ENCODE measurements at places on chromosomes 4 and X. TPM values are rescaled to one million over a fixed set of nuclear protein-coding genes. Genes with fewer than 3 reads are reported as not detected.

- H3K4me3 ChIP-seq = no peak overlapping the region
- no peak overlapping the region for H3K27ac ChIP-seq
- no peaks in the 10 kb centered on the region for H3K27me3 ChIP-seq
- no peaks in the 10 kb centered on the region for H3K4me1 ChIP-seq
Observed at GRCh38 chrX:128714425-128714824, 662.2 kb upstream of the ACTRT1 start.

DNA sequence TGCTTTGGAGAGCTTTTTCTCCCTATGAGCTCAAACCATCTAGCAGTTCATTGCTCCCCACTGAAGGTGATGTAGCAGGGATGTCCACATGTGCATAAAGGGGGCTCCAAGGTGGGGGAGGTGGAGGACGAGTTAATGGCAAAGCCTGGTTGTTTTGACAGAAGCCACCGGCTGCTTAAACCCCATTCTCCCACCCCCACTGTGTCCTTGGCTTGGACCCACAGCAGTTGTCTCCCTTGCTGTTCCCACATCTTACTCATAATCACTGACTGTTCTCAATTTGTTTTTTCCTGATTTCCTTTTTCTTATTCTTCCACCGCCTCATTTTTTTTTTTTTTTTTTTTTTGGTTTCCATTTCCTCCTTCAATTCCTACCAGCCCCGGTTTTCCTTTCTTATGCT, 72.7 kb downstream of the GEMIN8 start:
- DNase-seq = no peak
- H3K4me3 ChIP-seq = no peak overlapping the region
- H3K27me3 ChIP-seq = no peaks in the 10 kb centered on the region
- H3K36me3 ChIP-seq = no peaks in the 10 kb centered on the region

GRCh38 chrX:24851289-24851688, 157.6 kb downstream of the POLA1 start:
- no peak for DNase-seq
- H3K27ac ChIP-seq = no peak overlapping the region
- no peak overlapping the region for H3K4me3 ChIP-seq
- H3K27me3 ChIP-seq = no peaks in the 10 kb centered on the region
- no peaks in the 10 kb centered on the region for H3K4me1 ChIP-seq
- no peaks in the 10 kb centered on the region for H3K36me3 ChIP-seq

DNA sequence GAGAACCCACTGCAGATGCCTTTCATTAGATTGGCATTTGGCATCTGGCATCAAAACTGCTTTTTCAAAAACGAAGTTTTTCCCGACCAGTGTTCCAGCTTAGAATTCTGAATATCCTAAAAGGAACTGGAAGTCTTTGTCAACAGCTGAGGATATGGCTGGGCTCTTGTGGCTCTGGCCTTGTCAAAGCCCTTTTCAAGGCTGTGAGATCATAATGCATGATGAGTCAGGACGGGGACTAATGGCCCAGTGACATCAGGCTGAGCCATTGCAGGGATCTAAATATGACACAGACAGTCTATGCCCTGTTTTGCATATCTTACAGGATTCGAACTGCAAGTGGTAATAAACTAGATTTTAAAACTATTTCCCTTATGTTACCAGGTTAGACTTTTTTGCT, 306.4 kb downstream of the PTTG2 start:
- H3K4me1 ChIP-seq = no peaks in the 10 kb centered on the region
- no peak overlapping the region for H3K27ac ChIP-seq
- no peaks in the 10 kb centered on the region for H3K27me3 ChIP-seq
- no peaks in the 10 kb centered on the region for H3K36me3 ChIP-seq

- H3K27me3 ChIP-seq = no peaks in the 10 kb centered on the region
- no peak for DNase-seq
- H3K4me3 ChIP-seq = no peak overlapping the region
- H3K27ac ChIP-seq = no peak overlapping the region
- H3K4me1 ChIP-seq = no peaks in the 10 kb centered on the region
Observed at GRCh38 chrX:4550018-4550417, 836.6 kb upstream of the PRKX start.

DNA sequence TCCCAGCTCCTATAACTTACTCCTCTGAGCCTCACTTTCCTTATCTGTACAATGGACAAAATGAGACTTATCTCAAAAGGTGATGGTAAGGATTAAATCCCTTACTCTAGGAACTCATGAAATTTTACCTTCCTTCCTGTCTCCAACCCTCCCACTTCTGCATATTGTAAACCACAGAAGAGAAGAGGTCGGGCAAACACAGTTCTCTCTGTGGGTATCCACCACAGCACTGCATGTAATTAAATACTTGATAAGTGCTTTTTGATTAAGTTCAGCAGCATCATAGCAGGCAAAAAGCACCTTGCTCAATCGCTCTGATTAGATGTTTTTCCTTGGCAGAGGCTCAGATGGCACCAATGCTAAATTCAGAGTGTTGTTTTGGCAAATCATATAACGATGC, 17.3 kb upstream of the TMEM192 start:
- no peaks in the 10 kb centered on the region for H3K27me3 ChIP-seq
- H3K4me3 ChIP-seq = no peak overlapping the region
- H3K4me1 ChIP-seq = no peaks in the 10 kb centered on the region
- H3K27ac ChIP-seq = no peak overlapping the region
- no peaks in the 10 kb centered on the region for H3K36me3 ChIP-seq

- H3K36me3 ChIP-seq = no peaks in the 10 kb centered on the region
- no peak overlapping the region for H3K4me3 ChIP-seq
- H3K27ac ChIP-seq = no peak overlapping the region
- no peaks in the 10 kb centered on the region for H3K4me1 ChIP-seq
- DNase-seq = no peak
Observed at GRCh38 chr4:53693408-53693807, 102.1 kb upstream of the LNX1 start.

- H3K27ac ChIP-seq = peak overlapping the region; percentile 89
- H3K36me3 ChIP-seq = no peaks in the 10 kb centered on the region
- no peaks in the 10 kb centered on the region for H3K27me3 ChIP-seq
- peaks cover 24% of the 10 kb centered on the region for H3K4me1 ChIP-seq
Observed at GRCh38 chrX:139196890-139197289, 333.6 kb upstream of the F9 start.

DNA sequence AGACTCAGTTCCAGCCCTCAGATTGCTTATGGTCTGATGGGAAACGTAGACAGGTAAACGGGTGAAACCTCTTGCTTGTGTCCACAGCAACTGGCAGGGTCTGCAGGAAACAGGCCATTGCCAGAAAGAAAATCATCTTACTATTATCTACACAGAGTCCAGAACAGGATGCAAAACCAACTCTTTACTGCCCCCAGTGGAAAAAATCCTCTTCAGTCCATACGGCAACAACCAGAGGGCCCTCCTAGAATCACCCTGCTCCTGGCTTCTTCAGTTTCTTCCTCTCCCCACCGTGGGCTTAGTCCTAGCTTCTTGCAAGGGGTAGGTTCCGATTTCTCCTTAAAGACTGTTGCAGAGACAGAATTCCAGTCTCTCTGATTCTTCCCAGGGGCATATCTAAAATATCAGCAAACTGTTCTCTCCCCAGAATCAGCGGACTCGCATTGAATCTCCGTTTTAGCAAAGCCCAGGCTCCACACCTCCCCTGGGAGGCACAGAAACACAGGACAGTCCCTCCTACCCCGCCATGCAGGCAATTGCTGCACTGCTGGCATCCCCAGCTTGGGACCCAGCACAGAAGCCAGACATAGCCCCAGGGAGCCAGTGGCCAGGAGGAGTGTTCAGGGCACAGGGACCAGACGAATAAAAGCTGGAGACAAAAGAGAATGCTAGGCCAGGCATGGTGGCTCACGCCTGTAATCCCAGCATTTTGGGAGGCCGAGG, 41.0 kb upstream of the SH3RF1 start:
- no peak for DNase-seq
- H3K4me1 ChIP-seq = peaks cover 18% of the 10 kb centered on the region
- H3K27me3 ChIP-seq = no peaks in the 10 kb centered on the region
- H3K27ac ChIP-seq = no peak overlapping the region

GRCh38 chr4:124121461-124121971, 591.0 kb downstream of the ANKRD50 start:
- no peak for DNase-seq
- H3K4me3 ChIP-seq = no peak overlapping the region
- no peak overlapping the region for H3K27ac ChIP-seq
- no peaks in the 10 kb centered on the region for H3K27me3 ChIP-seq

- no peaks in the 10 kb centered on the region for H3K36me3 ChIP-seq
- DNase-seq = no peak
- no peaks in the 10 kb centered on the region for H3K27me3 ChIP-seq
- H3K27ac ChIP-seq = no peak overlapping the region
Observed at GRCh38 chr4:7777871-7778509, 161.7 kb downstream of the AFAP1 start.

GRCh38 chr4:124178449-124179021, 534.0 kb downstream of the ANKRD50 start:
- no peak overlapping the region for H3K4me3 ChIP-seq
- no peak overlapping the region for H3K27ac ChIP-seq
- DNase-seq = no peak
- no peaks in the 10 kb centered on the region for H3K4me1 ChIP-seq

DNA sequence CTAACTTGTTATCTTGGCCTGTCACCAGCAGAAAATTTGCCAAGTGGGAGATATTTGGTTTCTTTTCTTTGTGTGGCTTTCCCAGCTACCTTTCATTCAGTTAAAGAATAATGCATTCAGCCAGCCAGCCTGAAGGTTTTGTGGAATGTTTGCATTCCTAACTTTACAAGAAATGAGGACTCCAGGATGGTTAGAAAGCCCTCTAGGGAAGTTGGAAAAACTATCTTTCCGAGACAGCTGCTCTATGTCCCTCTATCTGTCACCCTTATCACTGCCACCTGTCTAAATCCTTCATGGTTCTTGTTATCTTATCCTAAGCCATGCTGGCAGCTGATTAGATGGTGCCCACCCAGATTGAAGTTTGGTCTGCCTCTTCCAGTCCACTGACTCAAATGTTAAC, 384.2 kb downstream of the SH3BGRL start:
- H3K27me3 ChIP-seq = no peaks in the 10 kb centered on the region
- H3K27ac ChIP-seq = no peak overlapping the region
- no peak for DNase-seq
- H3K4me1 ChIP-seq = no peaks in the 10 kb centered on the region
- H3K36me3 ChIP-seq = no peaks in the 10 kb centered on the region

Gene F8A1
- total RNA-seq = 20.5 TPM

Gene ADAD1
- not detected for total RNA-seq

Gene ITIH6
- not detected for total RNA-seq

Gene CYLC1
- not detected for total RNA-seq

Gene HTN3
- not detected for total RNA-seq

Gene KLHL4
- 0.25 TPM for total RNA-seq

Gene PWWP3B
- 3.1 TPM for total RNA-seq
